ENCODE measurements at places on chromosomes 3 and 15. TPM values are rescaled to one million over a fixed set of nuclear protein-coding genes. Genes with fewer than 3 reads are reported as not detected.

GRCh38 chr3:101963902-101964362 is 114.6 kb downstream of the NFKBIZ start:
- no peak for DNase-seq

TPRG1 gene
- 14.5 TPM for total RNA-seq

GRCh38 chr15:72136170-72137051 is 18.2 kb downstream of the SENP8 start:
- DNase-seq = no peak

- DNase-seq = no peak
Measured at GRCh38 chr3:50525987-50526386, 22.6 kb upstream of the CACNA2D2 start.

- DNase-seq = no peak
Measured at GRCh38 chr3:116849261-116849688, 139.7 kb downstream of the TUSC7 start.

ALDH1L1 gene
- 62.5 TPM for total RNA-seq

DNA sequence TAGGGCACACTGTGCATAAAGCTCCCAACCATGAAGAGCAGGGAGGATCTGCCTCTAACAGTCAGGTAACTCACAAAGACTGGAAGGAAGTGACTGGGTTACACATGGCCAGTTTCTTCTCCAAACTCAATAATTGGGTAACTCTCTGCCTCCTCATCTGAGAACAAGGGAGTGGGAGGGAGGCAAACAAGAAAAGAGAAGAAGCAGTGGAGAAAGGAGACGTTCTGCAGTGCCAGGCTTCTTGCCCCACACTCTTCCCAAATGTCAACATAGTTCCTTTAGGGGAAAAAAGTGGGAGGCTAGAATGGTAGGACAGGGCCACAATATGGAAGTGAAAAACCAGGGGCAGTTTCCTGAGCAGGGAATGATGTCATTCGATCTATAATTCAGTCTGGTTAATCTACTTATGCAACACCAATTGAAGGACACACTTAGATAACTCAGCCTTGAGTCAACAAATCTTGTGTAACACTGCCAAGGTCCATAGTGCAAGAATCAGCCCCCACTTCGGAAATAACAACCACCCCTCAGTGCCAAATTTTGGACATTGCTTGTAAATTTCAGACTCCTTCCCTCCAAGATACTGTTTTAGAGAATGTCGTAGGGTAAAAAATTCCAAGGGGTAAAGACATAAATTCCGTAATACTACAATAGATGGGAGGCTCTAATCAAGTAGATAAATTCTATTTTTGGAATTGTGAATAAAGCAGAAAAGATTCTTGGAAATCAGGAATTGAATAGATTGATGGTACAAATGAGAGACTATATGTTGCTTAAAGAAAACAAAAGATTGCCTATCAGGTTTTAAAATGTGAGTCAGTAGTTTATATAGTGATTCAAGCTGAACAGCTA is 143.0 kb downstream of the LPP start:
- DNase-seq = no peak

DNA sequence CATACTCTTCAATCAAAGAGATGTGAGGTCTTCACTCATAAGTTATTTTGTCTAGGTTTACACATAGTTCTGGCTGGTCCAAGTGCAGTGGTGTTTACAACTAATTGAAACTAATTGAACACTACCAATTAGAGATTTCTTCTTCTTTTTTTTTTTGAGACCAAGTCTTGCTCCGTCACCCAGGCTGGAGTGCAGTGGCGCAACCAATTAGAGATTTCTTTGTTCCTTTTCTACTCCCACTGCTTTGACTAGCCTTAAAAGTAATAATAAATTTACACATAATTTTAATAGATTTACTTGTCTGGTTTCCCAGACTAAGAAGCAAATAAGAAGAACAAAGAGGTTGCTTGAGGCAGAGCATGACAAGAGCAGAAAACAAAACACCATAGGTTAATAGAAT is 6.7 kb upstream of the DENND6A start:
- no peak for DNase-seq

NRG4 gene
- total RNA-seq = not detected

- DNase-seq = no peak
Measured at GRCh38 chr3:135157045-135157740, 362.1 kb downstream of the EPHB1 start.

- DNase-seq = no peak
Measured at GRCh38 chr3:125401402-125401801, 26.3 kb upstream of the ZNF148 start.

- DNase-seq = no peak
Measured at GRCh38 chr3:96354742-96355141, 459.7 kb upstream of the EPHA6 start.

PIERCE2 gene
- total RNA-seq = 12.6 TPM

DHX36 gene
- total RNA-seq = 128 TPM

GOLGA8J gene
- total RNA-seq = 1.2 TPM

RFTN1 gene
- 69.7 TPM for total RNA-seq

GRCh38 chr3:134640378-134640777 is 10.4 kb downstream of the KY start:
- no peak for DNase-seq

DNA sequence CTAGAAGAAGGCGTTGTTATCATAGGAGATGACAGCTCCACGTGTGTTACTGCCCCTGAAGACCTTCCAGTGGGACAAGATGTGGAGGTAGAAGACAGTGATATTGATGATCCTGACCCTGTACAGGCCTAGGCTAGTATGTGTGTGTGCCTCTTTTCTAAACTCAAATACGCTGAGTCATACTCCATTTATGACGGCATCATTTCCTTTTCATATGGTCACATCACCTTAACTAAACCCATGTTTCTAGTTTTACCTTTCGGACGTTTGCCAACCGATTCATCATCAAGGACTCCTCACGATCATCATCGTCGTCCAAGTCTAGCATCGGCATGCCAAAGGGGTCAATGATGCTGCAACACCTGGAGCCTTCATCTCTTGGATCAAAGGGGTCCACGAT is 149.0 kb downstream of the CBLB start:
- no peak for DNase-seq

- no peak for DNase-seq
Measured at GRCh38 chr3:71512000-71512399, 71.5 kb downstream of the FOXP1 start.

DNA sequence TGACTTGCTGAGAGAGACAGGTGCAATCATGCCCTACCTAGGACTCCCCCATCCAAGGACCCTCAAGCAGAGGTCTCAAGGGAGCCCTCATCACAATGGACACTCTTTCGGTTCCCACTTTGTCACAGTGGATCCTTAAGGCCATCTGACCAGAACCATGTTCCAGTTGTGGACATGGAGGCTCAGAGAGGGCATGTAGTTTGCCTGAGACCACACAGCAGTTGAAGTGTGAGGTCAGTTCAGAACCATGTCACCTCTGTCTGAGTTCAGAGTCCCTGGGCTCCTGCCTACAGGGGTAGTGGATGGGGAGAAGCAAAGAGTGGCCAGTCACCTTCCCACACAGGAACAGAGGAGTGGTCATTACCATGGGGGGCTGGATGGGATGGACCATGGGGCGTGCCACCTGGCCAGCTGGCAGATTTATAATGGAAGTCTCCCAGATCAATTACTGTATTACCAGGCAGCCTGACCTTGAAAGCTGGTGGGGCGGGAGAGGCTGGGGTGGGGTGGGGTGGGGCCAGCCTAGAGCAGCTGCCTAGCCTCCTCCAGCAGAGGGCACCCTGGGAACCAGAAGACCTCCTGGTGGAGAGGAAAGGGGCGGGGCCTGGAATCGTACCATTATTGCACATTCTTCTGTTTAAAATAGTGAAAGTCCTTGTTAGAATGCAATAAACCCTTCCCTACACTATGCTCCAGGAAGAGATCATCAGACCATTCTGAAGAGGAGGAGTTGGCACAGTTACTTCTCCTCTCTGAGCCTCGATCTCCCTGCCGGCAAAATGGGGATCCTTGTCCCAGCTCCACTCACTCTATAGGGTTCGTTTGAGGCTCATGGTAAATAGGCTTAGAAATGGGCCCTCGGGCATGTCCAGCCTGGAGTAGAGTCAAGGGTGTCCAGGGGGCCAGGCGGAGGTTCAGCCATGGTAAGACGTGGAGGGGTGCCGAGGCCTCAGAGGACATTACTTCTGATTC is 26.9 kb upstream of the LINGO1 start:
- DNase-seq = no peak

EPHB1 gene
- 0.71 TPM for total RNA-seq

GRCh38 chr15:32991619-32992111 is 202.8 kb downstream of the FMN1 start:
- no peak for DNase-seq

- no peak for DNase-seq
Measured at GRCh38 chr3:148718982-148719862, 21.5 kb downstream of the AGTR1 start.

- no peak for DNase-seq
Measured at GRCh38 chr3:133135306-133135705, 97.1 kb downstream of the TMEM108 start.

DNA sequence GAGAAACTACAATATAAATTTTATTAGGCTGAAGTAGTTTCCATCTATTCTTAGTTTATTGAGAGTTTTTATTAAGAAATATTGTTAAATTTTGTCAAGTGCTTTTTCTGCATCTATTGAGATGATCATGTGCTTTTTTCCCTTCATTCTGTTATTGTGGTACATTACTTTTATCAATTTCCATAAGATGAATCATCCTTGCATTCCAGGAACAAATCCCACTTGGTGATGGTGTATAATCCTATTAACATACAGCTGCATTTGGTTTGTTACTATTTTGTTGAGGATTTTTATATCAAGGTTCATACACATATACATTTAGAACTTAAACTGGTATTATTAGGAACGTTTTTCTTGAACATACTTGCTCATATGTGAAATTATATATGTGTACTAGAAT is 199.8 kb downstream of the TBC1D5 start:
- DNase-seq = no peak

GRCh38 chr15:43376017-43376705 is 5.3 kb downstream of the TUBGCP4 start:
- no peak for DNase-seq

DNA sequence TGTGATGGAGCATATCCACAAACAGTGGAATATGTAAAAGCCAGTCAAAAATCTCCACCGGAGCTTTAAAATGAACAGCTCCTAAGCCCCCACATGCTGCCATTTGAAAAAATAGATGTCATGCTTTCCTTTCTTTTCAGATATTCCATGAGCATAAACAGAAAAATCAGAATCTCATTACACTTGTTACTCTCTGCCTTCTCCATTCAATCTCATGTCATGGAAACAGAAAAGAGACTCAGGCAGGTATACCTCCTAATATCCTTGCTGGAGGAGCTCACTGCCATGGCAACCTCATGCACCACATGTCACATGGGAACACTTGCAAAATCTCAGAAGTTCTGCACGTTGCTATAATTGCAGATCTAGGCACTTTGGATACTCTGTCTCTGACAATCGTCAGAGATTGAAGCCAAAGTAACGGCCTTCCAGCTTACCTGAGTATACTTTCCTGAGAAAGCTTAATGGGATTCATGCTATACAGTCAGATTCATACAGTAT is 317.0 kb upstream of the ADAMTS9 start:
- DNase-seq = no peak

DNA sequence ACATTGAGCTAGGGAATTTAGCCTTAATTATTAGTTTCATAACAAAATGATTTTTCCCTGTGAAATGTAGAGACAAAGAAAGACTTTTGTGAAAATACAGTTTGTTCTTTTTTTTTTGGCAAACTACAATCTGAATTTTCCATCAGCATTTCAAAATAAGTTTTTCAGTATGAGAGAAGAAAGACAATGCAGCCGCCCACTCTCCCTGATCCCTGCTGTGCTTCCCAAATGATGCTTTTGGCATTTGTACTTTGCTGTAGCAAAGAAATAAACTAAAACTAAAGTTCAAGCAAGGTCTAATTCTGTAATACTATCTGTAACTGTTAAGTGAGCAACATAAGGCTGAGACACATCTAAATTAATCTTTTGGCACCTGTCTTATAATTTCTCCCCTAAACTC is 782.2 kb downstream of the VGLL3 start:
- no peak for DNase-seq

SAMMSON gene
- total RNA-seq = 25.3 TPM

DNA sequence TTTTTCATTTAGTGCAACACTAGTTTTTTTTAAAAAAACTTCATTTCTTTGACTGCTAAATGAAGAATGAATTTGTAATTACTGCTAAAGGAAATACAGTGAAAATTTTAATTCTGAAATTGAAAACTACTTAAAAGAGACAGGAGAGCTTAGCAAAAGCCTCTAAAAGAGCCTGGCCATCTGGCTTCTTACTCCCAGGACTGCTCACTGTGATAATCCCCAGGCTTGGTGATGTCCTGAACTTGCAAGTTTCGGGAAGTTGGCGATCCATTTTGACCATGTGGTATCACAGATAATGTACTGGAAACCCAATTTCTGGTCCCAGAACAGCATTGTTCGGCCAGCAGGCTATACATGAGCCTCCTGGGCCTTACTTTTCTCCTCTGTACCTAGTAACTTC is 292.1 kb downstream of the FGF12 start:
- no peak for DNase-seq

DNA sequence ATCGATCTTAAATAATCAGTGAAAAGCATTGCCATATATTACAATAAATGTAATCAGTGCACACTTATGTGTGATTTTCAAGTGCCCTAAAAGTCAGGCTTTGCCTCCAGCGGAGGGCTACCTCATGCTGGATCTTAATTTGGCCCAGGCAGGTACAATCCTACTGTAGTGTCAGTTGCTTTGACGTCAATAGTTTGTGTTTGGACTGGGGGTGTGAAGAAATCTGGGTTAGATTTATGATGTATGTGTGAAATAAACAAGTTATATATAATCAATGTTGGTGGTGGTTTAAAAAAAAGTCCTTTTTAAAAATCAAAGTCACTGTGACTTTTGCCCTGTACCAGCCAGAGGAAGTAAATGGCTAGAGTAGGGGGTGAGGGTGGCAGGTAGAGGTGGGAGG is 14.0 kb upstream of the RASGRP1 start:
- DNase-seq = no peak

ABHD17C gene
- 1.6 TPM for total RNA-seq

DNA sequence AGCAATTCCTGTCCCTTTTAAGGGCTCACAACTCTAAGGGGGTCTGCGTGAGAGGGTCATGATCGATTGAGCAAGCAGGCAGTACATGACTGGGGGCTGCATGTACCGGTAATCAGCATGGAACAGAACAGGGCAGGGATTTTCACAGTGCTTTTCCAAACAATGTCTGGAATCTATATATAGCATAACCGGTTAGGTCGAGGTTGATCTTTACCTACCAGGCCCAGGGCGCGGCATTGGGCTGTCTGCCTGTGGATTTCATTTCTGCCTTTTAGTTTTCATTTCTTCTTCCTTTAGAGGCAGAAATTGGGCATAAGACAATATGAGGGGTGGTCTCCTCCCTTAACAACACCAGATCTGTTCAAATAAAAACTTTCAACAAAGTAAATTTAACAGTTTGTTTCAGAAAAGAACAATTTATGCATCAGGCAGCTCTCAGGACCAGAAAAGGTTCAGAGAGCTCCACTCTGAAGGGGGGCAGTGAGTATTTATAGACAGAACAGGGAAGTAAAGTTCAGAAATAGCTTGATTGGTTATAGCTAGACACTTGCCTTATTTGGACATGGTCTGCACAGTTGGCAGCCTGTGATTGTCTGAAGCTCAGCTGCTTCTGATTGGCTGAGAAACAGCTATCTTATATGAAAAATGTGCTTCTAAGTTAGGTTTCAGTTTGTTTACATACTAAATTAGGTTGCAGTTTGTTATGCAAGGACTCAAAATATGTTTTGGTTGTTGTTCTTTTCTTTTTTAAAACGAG is 17.2 kb upstream of the B4GALT4 start:
- no peak for DNase-seq

XCR1 gene
- total RNA-seq = not detected
